Stimulated activated CD4-positive, alpha-beta T cell treated with anti-CD3 and anti-CD28 coated beads, Interleukin-4, amount 100 ng/mL, for 48 hours (primary cell): ENCODE measurements at places on chromosomes 1 and 21.
A peak's percentile ranks its signal among the peaks of the same experiment; 100 is the strongest.

- no peak for DNase-seq
Observed at GRCh38 chr1:177142791-177143271, 21.7 kb downstream of the ASTN1 start.

GRCh38 chr1:167602840-167603239 lies 27.2 kb upstream of the RCSD1 start:
- no peak for DNase-seq

GRCh38 chr1:47678464-47678980 lies 240.7 kb downstream of the FOXD2 start:
- DNase-seq: no peak

DNA sequence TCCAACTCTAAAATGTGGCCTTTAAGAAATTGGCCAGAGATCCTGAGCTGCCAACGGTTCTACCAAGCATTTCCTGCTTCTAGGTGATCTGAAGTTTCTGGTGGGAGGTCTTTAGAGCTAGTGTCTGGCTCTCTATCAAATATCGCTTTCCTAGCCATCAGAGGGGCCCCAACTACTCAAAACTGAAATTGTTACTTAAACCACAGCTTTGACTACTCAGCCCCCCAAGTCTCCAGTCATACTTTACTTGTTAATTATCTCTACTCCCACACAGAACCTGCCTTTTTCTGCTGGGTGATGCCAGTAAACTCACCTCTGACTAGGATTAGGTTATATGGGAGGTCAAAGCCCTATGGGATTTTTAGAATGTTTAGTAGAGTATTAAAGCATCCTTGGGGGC lies 95.1 kb downstream of the FASLG start:
- DNase-seq: no peak

- no peak for DNase-seq
Observed at GRCh38 chr1:183029591-183030000, 6.4 kb downstream of the LAMC1 start.

GRCh38 chr21:46188226-46189212 lies 4.3 kb upstream of the SPATC1L start:
- no peak for DNase-seq

DNA sequence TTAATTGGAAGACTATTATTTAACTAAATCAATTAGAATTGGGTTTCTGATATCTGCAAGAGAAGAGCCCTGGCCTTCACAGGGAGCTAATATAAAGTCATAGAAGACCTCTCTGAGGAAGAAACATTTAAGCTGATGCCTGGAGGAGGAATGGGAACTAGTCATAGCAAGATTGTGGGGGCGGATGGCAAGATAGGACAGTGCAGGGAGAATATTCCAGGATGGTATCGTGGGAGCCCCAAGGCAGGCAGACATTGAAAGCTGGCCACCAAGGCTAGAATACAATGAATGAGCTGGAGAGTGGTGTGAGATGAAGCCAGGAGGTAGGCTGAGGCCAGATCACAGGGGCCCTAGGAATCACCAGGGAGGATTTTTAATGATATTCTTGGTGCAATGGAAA lies 20.8 kb upstream of the MYSM1 start:
- no peak for DNase-seq

DNA sequence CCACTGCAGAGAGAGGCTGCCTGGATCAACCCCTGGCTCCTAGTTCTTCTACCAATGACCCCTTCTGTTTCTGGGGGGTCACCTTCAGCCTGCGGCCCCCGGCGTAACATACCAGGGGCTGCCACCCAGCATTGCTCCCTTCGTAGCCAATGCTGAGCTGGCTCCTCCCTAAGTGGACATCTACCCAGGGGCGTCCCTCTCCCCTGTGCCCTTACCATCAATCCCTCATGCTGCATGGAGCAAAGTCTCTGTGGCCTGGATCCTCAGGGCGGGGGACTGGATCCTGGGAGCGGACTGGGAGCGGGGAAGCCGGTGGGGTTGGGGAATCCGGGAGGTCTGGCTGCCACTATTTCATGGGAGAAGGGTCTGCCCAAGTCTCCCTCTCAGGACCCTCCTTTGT lies 28.6 kb downstream of the TRIM67 start:
- no peak for DNase-seq

- no peak for DNase-seq
Observed at GRCh38 chr21:14814991-14815390, 249.8 kb downstream of the NRIP1 start.

DNA sequence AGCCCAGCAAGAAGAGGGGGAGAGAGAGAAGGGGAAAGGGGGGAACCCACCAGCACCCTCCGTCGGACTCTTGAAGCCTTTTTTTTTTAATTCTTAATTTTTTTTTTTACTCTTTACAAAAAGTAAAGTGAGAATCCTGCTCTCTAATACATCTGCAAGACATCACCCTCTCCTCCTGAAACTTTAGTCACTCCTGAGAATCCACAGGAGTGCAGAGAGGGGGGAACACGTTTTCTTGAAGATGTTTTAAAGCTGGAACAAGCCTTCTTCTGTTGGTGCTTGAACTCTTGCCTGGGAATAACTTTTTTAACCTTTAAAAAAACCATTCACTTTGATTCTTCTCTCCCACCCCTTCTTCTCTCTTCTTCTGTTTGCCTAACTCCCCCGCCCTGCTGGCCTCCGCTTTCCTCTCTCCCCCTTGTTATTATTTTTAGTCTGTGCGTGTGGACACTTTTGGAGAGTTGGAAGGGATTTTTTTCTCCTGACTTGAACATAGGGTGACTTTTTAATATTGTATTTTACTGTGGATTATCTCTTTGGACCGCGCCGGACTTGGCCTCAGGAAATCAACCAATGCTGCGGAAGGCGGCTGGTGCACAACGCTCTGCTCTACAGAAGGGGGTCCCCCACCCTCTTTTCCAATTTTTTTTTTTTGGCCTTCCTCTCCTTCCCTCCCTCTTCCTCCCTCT lies 383 bp upstream of the PRRX1 start:
- DNase-seq: no peak

DNA sequence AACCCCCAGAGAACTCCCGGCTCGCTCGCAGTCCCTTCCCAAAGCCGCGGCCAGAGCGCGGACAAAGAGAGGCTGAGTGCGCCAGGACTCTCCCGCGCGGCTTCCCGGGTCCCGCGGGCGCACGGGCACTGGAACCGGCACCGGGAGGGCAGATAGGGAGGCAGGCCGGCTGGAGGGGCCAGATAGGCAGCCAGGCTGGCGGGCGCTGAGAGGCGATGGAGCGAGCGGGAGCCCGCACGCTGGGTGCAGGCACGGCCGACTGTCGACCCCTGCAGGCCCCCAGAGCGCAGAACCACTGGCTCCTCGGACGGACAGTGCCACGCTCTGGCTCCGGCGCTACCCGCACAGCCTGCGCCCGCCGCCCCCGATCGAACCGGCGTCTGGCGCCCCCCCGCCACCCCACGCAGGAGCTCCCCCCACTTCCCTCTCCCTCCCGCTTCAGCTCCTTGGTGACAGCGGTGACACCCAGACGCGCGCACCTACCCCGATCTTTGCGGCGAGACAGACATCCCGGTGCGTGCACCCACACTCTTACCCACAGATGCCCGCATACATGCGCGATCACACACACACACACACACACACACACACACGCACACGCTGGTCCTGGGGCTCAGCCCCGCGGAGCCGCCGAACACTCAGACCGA lies 534 bp downstream of the SLC6A9 start:
- DNase-seq: peak; percentile 25

- DNase-seq: no peak
Observed at GRCh38 chr1:217072926-217073325, 349.7 kb upstream of the ESRRG start.

DNA sequence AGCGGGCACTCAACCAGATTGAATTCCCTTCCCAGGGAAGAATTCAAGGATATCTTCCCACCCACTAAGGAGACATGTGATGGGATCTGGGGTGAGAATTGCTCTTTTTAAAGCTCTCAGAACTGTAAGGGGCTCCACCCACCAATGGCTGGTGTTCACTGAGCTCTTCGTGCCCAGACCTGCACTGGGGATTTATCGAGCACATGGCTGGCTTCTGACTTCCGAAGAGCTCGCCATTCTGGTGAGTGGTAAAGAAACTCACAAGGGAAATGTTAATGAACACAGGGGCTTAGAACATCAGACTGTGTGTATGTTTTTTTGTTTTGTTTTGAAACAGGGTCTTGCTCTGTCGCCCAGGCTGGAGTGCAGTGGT lies 9.8 kb downstream of the PADI3 start:
- no peak for DNase-seq

GRCh38 chr1:29465755-29466154 lies 229.4 kb downstream of the PTPRU start:
- no peak for DNase-seq

DNA sequence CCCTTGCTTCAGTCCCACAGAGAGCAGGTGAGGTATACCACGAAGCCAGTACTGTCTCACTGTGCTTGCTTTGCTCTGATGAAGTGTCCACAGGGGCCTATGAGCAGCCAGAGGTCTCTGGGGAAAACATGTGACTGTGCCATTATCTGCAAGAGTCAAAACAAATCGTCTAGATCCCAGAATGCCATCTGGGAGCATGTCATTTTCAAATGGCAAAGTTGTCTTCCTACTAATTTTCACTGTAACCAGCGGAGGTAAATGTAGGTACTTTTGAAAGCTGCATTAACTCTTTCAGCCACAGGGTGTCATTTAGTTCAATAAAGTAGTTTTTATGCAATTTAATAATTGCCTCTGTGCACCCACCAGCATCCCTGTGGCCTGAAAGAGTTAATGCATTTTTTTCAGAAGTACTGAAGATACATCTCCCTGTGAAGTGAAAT lies 173.6 kb upstream of the SGIP1 start:
- DNase-seq: no peak

DNA sequence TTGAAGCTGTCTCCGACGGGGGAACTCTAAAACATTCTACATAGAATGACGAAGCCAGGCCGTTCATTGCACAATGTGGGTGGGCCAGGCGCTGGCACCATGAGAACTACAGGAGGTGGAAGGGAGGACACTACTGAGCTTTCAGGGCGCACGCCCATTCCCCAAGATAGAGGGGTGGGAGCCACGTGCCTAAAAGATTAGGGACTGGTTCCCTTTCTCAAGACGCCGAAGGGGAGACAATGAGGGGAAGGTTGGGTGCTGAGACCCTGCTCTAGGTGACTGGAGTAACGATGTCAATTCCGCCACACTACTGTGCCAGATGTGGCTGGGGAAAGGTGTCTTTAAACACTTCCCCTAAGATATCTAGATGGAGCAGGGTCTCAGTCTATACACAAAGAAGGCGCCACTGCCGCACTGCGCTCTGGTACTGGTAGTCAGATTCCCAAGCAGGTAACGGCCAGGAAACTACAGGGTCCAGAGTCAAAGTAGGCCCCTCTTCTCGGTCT lies 782 bp downstream of the CSDE1 start:
- no peak for DNase-seq

- DNase-seq: no peak
Observed at GRCh38 chr21:45826676-45827301, 154.8 kb upstream of the COL6A1 start.

GRCh38 chr1:47324682-47325081 lies 8.9 kb upstream of the CMPK1 start:
- DNase-seq: no peak

GRCh38 chr1:241738284-241739078 lies 86.4 kb downstream of the WDR64 start:
- DNase-seq: no peak

DNA sequence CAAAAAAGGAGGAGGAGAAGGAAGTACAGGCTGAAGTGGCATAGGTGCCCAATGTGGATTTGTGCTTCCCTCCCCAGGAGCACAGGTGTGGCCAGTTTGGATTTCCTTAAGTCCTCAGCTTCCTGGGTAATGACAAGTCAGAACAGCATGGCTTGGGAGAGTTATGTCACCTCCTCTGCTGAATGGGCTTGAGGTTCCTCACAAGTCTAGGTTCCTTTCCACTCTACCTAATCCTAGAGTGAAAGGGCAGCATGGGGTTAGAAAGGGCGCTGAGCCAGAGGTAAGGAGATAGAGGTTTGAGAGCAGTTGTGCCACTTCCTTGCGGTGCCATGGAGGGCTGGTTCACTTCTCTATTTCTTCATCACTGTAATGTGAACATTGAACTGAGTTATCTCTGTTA lies 35.5 kb upstream of the IL20 start:
- DNase-seq: no peak

DNA sequence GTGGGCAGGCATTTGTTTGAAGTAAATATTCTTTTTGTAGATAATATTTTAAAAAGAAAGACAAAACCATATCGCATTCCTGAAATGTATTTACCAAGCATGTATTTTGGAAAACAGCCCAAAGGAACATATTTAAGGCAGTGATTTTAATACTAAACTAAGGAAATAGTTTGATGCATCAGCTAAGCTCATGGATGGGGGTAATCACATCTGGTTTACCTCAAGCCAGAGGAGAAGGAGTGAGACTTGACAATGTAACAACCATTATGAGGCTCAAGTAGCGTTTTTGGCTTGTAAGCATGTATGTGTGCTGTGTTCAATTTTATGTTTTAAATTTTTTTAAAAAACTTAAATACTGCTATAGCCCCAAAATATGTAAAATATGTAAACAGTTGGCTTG lies 390.5 kb downstream of the DISC1 start:
- no peak for DNase-seq

DNA sequence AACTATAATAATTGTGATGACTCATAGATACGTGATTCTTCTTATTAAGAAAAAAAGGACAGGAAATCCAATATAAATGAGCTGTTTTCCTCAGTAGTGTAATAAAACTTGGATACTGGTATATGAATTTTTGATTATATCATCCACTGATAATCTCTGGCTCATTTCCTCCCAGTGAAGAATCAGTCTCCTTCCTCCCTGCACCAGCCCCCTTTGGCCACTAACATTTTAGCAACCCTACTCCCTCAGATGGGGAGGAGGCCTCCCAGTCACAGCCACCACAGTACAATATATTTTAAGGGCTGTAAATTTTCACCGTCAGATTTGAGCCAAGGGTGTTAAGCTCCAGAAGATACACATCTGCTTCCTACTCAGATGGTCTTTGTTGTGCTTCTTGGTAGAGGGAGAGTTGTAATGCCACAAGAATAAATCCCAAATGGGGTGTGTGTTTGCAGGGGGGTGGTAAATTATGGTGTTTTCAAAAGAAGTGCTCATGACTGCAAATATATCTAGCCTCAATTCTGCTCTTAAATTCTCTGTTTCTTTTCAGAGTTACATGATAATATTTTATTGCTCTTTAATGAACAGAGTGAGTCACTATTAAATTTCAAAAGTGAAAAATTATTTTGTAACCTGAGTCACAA lies 153.5 kb downstream of the HLX start:
- DNase-seq: no peak

- no peak for DNase-seq
Observed at GRCh38 chr1:209926045-209926444, 12.0 kb upstream of the SYT14 start.

- DNase-seq: no peak
Observed at GRCh38 chr1:200242110-200243041, 167.5 kb downstream of the ZNF281 start.
